ENCODE measurements at places on chromosomes 2 and 18.

DNA sequence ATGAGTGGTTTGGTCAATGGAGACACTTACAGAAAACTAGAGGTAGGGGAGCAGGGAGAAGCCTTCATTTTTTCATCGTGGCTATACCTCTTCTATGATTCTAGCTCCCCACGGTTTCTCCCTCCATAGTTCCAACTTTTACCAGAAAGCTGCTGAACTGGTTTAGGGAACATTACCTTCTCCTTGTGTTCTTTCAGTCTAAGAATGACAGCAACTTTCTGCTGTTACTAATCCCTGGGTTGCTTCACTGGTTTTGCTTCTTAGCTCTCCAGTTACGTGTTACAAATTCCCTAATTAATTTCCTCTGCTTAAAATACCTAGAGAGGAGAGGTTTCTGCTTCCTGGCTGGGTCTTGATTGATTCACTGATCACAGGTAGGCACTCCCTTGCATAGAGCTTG, 499.9 kb downstream of the SLC4A3 start:
- DNase-seq = no peak

DNA sequence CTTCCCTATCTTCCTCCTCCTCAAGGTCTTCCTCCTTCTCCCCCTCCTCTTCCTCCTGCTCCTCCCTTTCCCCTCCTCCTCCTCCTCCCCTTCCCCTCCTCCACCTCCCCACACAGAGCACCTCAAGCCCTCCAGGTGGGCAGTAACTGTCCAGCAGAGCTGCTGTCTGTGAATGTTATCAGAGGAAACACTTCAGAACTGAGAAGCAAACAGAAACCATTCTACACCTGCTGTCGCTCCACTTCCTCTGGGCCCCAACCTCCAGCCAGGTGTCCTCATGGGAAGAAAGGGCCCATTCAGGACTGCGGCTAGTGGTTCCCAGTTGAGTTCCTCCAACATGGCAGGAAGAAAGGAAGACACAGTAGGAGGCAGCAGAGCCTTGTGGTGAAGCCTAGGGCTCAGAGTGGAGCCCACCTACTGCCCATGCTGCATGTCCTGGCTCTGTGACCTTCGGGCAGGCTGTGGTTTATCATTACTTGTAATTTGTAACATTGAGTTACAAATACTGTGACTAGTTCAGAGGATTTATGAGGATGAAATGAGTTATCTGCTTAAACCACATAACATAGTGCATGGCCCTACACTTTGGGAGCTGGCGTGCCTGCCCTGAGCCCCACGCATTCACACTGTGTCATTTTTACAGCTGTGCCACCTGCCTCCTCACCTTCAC, 165.9 kb upstream of the ID2 start:
- DNase-seq = no peak

DNA sequence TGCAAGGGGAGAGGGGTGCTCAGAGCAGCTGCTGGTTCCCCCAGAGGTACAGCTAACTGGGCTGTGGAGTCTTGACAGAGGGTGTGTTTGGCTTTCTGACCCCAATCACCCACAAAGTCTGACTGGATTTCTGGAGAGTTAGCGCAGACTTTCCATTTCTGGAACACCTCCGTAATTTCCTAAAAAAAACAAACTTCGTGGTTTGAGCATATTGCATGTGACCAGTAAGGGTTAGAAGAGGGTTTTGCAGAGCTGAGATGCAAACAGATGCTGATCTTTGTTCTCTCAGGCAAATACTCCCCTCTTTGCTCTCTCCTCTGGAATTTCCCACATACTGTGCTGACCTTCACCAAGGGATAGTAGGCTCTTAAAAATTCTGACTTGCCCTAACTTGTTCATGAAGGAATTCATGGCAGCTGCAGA, 44.5 kb upstream of the TMEM247 start:
- no peak for DNase-seq

- DNase-seq = no peak
Measured at GRCh38 chr2:74026687-74027241, 42.1 kb downstream of the TET3 start.

DNA sequence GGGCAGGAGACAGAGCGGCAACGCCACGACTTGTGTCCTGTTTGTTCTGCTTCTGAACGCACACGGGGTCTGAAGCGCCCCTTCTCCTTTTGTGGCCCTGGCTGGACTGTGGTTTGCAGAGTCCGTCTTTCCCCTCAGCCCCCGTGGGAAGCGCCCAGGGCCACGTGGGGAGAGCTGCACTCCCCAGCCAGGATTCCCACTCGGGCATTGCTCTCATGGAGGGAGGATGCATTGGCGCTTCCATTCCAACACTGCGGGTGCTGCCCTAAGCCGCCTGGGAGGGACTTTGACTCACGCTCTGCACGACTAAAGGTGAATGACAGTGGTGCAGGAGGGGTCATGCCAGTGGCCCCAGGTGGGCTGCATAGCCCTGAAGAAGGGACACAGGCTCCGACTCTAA, 52.5 kb downstream of the TIMM21 start:
- no peak for DNase-seq

- DNase-seq = no peak
Measured at GRCh38 chr2:1022178-1022577, 71.5 kb downstream of the SNTG2 start.

DNA sequence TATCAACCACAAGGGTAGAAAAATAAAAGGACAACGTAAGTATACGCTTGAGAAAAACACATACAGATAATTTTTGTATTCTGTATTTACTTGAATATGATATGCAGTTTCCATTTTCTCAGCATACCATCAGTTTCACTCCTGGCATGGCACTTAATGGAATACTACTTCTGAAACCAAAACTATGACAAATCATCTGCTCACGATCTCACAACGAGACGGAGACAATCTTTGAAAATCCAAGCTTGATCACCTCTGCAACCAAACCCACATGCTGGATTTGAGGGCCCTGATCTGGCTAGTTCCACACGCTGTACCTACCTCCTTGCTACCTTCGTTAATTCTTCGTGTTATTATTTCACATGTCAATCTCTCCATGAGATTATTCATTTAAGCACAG, 387.6 kb downstream of the NBAS start:
- no peak for DNase-seq

DNA sequence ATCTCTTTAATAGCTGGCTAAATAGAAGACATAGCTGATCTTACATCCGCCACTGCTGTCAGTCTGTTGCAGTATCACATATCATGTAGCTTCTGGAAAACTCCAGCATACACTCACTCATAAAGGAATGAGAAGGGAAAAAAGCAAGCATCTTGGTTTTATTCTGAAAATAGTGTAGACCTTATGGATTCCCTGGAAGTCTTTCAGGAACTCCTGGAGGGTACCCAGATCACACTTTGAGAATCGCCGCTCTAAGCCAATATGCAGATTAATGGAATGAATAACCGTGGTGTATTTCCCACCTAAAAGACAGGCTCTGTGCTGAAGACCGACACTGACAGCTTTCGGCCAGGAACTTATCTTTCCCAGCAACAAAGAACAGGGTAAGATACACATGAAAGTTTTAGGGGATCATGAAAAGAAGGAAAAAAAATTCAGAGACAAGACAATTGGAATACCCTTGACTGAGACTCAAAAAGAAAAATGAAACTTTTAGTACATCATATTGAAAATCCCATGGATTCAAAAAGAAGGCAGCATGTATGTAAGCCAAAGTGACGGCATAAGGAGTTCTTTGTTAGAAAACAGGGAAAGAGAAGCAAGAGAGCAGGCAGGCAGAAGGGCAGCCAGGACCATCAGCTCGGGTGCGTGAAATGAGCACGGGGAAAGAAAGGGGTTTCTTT, 56.4 kb upstream of the SEC11C start:
- no peak for DNase-seq

GRCh38 chr2:61693744-61694143, 155.6 kb upstream of the XPO1 start:
- no peak for DNase-seq

DNA sequence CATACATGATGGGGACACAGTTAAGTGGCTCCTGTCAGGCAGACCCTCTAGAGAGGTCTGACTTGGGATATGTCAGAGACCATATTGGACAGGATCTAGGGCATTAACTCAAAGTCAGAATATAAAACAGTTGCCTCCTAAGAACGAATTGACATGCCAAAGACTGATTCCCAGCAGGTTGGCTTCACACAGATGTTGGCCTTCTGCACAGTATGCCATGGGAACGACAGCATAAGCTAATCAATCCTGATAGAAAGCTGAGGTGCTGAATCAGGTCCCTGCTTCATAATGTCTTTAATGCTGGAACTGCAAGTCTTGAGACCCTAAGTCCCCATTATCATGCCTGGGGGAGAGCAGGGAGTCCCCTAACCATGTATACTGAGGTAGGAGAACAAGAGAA, 165.1 kb downstream of the SRBD1 start:
- no peak for DNase-seq

DNA sequence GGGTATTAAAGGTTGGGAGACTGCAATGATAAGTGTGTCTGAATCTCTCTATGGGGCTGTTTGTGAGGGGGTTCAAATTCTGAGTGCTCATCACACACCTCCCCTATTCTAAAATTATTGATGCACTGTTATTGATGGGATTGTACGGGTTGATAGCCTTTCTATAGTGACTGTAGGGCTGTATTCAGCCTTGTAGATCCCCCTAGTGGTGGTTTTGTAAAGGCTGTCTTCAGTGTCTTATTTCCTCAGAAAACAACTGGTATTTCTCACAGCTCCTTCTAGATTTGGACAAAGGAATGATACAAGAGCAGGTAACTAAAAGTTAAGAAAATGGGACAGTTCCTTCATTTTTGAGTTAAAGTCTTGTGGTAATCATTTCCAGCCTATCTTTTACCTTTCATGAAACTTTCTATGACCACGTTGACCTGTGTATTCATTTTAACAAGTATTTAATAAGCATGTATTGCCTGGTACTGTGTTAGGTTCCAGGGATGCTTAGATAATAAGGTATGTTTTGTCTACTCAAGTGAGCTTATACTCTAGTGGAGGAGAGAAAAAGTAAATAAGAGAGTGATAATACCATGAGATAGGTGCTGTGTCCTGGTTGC, 21.2 kb downstream of the SMAD4 start:
- no peak for DNase-seq

GRCh38 chr18:76265497-76266235, 229.4 kb downstream of the ZNF516 start:
- DNase-seq = no peak

- no peak for DNase-seq
Measured at GRCh38 chr2:54634564-54635511, 88.6 kb upstream of the EML6 start.

DNA sequence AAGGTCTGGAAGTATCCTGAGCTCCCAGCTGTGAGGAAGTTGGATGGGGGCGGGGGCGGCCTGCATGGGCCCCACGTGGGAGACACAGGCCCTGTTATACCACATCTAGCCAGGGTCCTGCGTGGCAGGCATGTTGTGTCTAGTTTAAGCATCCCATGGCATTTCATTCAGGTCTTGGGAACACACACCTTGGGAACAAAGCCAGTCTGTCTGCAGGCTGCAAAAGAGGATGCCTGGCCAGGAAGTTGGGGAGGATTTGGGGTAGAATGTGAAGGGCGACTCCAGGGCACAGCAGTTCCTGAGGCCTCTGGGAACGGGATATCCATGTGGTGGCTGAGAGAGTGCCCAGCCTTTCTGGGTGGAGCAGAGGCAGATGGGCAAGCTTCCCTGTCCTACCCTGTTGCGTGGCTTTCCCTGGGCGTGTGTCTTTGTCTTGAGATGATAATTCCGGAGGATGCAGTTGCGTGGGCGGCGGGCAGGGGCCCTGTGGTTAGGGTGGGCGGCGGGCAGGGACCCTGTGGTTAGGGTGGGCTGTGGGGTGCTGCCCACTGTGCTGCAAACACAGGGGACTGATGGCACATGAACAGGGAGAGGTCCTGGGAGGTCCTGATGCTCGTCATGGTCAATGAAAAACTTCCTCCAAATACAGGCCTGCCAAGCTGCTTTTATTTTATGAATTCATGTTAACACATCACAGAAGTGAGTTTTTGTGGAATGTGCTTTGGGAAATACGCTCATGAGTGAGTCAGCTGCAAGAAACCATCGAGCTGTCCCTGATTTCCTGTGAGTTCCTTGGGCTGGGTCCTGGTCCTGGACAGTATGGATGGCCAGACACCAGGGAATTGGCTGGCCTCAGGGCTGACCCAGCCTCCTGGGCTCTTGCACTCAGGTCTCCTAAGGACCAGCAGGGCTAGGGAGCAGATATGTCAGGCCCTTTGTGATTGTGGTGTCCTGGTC, 90.0 kb upstream of the HS6ST1 start:
- DNase-seq = no peak

- no peak for DNase-seq
Measured at GRCh38 chr18:67273288-67273687, 243.2 kb downstream of the DSEL start.

- DNase-seq = no peak
Measured at GRCh38 chr18:11392292-11392691, 217.1 kb upstream of the SLC35G4 start.

DNA sequence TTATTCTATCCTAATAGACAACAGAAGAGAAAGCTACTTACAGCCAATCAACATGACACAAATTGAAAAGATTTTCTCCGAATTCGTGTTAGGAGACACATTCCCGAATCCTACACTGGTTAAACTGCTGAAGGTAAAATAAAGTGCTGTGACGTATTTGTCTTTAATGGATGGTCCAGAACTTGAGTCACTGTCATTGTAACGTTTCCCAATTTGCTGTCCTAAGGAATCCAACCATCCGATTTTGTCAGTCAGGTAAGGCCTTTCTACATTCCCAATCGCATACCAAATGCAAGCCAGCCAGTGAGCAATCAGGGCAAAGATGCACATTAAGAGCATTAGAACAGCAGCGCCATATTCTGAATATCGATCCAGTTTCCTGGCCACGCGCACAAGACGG, 91.2 kb downstream of the GCA start:
- no peak for DNase-seq

DNA sequence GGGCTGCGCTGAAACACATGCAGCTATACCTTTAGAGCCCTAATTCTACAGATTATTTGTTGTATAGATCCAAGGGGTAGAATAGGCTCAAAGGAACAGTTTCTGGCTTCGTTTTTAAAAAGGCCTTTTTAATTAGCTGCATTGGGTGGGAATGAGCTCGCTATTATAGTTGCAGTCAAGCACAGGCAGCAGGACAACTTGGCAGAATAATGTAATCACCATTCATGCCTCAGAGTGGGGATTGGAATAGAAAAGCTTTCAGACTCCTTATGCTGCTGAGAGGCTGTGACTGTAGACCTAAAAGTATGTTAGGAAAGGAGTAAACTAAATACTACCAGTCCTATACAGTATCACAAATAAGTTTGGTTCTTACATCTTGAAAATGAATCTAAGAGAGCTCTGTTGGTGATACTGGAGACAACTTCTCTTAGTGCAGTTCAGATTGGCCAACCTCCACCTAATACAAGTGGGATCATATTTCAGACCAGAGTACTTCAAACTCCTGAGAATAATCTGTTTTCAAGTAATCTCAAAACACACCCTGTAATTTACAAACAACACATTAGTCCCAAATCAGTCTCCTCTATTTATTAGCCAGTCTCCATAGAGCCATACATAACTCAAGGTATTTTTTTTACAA, 121.4 kb downstream of the ANTXR1 start:
- DNase-seq = no peak

DNA sequence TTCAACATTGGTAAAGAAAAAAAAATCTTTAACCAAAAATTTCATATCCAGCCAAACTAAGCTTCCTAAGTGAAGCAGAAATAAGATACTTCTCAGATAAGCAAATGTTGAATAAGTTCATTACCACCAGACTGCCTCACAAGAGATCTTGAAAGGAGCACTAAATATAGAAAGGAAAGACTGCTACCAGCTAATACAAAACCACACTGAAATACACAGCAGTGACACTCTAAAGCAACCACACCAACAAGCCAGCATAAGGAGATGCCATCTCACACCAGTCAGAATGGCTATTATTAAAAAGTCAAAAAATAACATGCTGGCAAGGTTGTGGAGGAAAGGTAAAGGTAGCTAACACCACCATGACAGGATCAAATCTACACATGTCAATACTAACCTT, 74.0 kb upstream of the LHCGR start:
- no peak for DNase-seq

Measured in stimulated activated CD8-positive, alpha-beta memory T cell treated with anti-CD3 and anti-CD28 coated beads, Interleukin-7, amount 100 ng/mL, for 1 hour (primary cell).